Smooth muscle cell of trachea (primary cell): ENCODE measurements at places on chromosomes 6 and 20. TPM values are rescaled to one million over a fixed set of nuclear protein-coding genes. Genes with fewer than 3 reads are reported as not detected.

The HLA-DOA gene
- total RNA-seq: under 0.01 TPM in 1 of 2 replicates, not detected in the other

The THEMIS gene
- total RNA-seq: not detected in 2 replicates

The GPR63 gene
- 0.29 and 0.99 TPM in 2 replicates for total RNA-seq

The AGPAT4 gene
- 12.9 and 14.1 TPM in 2 replicates for total RNA-seq

The EPB41L2 gene
- total RNA-seq: 115 and 176 TPM in 2 replicates

The CD2AP gene
- 12.6 and 16.6 TPM in 2 replicates for total RNA-seq
